IMR-90 (cell line): ENCODE measurements at places on chromosomes 3 and 15. TPM values are rescaled to one million over a fixed set of nuclear protein-coding genes. Genes with fewer than 3 reads are reported as not detected.

DNA sequence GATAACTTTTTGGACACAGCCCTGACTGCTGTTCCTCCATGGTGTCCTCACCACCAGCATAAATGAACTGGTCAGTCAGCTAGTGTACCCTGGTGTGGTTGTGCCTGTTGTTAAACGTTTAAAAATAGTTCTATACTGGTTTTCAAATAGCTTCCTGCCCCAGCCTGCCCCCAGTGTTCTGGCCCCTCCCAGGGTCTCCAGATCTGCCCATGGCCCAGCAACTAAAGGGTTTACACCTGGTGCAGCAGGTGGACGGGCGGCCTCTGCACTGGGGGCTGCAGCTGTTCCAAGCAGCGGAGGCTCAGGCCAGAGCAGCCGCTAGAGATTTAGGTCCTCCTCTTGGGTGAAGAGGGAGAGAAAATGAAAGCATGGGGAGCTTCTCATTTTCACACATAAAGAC lies 6.1 kb upstream of the NR2E3 start:
- no peak for DNase-seq

GRCh38 chr3:11172096-11172690 lies 17.9 kb downstream of the HRH1 start:
- peak; percentile 66 for DNase-seq

DNA sequence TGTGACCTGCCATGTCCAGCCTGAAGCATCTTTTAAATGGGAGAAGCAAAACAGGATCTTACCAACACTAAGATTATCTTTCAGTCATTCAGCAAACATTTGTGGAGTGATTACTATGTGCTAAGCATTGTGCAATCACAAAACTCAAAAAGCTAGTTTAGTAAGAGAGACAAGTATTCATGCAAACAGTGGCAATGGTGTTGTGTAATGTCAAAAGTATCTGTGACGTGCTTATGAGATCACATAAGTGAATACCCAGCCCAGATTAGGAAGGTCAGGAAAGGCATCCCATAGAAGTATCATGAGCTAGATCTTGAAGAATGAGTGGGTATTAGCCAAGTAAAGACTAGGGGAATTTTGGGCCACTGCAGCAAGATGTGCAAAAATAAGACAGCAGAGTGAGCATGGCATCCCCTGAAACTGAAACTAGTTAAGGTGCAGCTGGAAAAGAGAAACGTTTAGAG lies 32.1 kb downstream of the SEC62 start:
- peak; percentile 99 for DNase-seq

GRCh38 chr15:80247320-80247719 lies 4.7 kb downstream of the CTXND1 start:
- no peak for DNase-seq

The ATP13A4 gene
- under 0.01 TPM in 1 of 2 replicates, not detected in the other for total RNA-seq

The PRSS50 gene
- not detected in 2 replicates for total RNA-seq

The GOLGA8T gene
- total RNA-seq = not detected in 2 replicates
